ENCODE measurements at places on chromosomes 7 and 10.

DNA sequence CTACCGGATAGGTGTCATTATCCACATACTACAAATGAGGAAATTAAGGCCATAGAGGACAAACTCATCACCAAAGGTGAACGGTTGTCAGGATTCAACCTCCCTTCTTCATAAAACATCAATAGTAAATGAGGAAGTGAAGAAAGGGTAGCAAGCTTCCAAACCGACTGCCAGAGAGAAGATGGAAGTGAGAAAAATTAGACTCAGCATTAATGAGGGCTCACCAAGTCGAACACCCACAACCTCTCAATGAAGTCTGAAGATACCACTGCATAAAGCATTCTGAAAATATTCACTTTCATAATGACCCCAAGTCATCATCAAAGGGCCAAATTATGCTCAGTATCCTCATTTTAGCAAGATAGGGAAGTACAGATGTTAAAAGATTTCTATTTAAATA lies 29.6 kb downstream of the ABCB4 start:
- no peak for DNase-seq

DNA sequence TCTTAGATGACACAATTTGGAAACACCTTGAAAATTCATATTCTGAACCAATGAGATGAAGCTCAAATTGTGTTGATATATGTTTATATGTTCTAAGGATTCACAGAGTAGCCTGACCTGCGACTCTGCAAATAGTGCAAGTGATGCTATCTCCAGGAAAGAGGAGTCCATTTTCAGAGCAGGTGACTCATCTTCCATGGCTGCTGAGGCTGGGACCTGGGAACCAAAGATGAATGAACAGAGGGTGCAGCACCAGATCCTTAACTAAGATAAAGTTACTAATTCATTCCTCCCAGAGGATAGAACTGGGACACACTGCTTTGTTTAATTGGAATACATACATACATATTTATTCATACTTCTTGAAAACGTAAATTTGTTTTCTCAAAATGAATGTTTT lies 240.6 kb upstream of the SEMA3C start:
- DNase-seq: no peak

- no peak for DNase-seq
Measured at GRCh38 chr10:50470798-50471582, 152.8 kb downstream of the SGMS1 start.

- peak; percentile 50 for DNase-seq
Measured at GRCh38 chr10:2619472-2619871, 447.9 kb upstream of the PFKP start.

GRCh38 chr7:151398446-151399304 lies 11.2 kb downstream of the WDR86 start:
- DNase-seq: no peak

- peak; percentile 95 for DNase-seq
Measured at GRCh38 chr10:23438547-23439451, at the start of gene OTUD1. OTUD1 (plus strand) TSS chr10:23439075; CDS start chr10:23439458, 383 bp downstream.

GRCh38 chr10:15744217-15744865 lies 24.6 kb upstream of the ITGA8 start:
- DNase-seq: no peak

- DNase-seq: no peak
Measured at GRCh38 chr10:100469756-100470155, 6.9 kb downstream of the WNT8B start.

- DNase-seq: no peak
Measured at GRCh38 chr7:19619122-19619521, 89.7 kb downstream of the POLR1F start.

- DNase-seq: no peak
Measured at GRCh38 chr7:85019778-85020177, 167.1 kb downstream of the SEMA3D start.

GRCh38 chr7:41788556-41788955 lies 85.7 kb upstream of the INHBA start:
- DNase-seq: no peak

DNA sequence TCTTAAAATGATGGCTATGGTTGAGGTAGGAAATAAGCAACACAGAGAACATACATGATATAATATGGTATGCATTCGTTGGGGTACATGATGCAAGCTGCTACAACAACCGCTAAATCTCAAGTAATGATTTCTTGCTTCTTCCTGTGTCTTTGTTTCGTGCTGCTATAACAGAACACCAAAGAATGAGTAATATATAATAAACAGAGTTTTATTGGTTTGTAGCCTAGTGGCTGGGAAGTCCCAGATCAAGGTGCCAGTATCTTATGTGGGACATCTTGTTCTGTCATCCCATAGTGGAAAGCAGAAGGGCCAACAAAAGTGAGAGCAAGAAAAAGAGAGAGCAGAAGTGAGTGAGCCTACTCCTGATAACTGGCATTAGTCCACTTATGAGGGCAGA lies 689.7 kb downstream of the SUGCT start:
- no peak for DNase-seq

DNA sequence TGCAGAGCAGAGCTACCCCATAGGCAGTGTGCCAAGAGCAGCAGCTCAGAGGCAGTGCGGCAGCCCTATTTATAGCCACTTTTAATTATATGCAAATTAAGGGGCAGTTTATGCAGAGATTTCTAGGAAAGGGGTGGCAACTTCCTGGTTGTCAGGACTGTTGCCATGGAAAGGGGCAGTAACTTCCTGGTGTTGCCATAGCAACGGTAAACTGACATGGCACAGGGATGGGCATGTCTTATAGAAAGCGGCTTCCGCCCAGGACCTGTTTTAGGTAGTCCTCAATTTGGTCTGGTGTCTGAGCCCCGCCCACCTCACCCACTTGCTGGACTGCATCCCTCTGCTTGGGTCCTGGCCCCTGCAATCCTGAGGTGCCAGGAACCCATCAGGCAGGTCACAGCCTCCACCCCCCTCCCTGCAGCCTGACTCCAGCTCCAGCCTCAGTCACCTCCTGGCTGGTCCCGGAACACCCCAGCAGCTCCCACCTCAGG lies 115.8 kb downstream of the TMEM130 start:
- no peak for DNase-seq

DNA sequence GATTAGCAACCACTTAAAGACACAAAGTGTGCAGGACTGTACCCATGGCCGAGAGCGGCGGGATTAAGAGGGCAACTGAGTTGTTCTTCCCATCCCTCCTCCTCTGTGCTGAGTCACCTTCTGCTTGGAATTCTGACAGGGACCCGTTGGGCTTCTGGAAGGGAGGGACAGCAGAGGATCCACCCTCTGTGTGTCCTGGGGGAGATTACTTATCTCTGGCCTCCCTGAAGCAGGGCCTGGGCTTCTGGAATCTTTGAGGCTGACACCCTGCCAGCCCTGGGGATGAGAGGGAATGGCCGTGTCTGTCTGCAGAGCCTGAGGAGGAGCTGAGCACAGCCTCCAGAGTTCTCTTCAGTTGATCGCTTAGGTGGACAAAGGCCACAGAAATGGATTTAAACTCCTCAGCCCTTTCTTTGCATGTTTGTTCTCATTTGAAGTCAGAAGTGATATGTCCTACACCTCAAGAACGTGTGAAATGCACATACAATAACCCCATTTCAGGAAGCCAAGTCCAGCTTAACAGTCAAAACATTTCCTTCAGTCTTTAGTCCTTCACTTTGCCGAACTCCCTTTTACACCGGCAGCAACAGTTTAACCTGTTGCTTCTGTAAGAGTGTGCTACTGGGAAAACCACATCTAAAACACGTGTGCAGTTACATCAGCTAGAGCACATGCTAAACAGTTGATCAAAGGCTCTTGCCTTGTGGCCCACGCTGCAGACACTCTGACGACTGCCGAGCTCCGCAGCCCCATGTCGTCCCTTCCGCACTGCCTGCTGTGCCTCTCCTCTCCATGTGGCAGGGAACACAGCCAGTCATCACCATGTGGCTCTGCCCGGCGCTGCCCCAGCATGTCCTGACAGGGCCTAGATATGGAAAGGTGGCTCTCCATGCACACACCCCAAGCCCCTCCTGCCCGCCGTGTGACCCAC lies 55.7 kb downstream of the IKZF1 start:
- DNase-seq: no peak

- DNase-seq: no peak
Measured at GRCh38 chr7:119571666-119572065, 701.3 kb upstream of the KCND2 start.

- DNase-seq: no peak
Measured at GRCh38 chr7:82676777-82677463, 233.3 kb upstream of the CACNA2D1 start.

DNA sequence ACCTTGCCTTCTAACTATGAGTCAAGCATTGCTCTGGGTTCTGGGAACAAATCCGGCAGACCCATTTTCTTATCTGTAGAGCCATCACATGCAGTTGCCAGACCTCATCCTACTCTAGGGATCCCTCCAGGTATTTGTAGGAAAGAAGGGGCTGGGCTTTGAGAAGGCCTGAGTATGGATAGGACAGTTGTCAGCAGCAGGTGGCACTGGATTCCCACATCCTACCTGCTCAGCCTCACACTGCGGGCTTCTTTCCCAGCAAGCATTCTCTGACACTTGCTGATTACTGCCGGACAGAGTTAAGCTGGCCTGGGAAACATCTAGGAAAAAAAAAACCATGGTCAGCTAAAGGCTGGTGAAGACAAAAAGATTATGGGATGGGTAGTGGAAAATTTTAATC lies 224.1 kb downstream of the CCSER2 start:
- DNase-seq: no peak

DNA sequence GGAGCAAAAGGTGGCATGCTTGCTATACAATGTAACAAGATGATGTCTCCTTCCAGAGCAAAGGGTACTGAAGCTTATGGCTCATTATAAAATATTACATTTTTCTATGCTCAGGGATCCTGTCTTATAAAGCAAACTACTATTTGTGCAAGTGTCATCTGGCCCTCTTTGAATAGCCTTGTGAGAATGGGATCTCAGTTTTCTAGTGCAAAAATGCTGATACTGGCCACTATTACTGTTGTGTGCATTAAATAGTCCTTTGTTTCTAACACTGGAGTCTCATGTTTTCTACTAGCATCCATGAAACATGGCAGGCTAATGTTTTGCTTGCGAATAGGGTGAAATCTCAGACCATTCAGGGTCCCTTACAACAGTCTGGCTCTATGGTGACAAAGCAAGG lies 823.0 kb downstream of the REEP3 start:
- no peak for DNase-seq

- DNase-seq: no peak
Measured at GRCh38 chr10:125868372-125868975, 12.6 kb downstream of the DHX32 start.

DNA sequence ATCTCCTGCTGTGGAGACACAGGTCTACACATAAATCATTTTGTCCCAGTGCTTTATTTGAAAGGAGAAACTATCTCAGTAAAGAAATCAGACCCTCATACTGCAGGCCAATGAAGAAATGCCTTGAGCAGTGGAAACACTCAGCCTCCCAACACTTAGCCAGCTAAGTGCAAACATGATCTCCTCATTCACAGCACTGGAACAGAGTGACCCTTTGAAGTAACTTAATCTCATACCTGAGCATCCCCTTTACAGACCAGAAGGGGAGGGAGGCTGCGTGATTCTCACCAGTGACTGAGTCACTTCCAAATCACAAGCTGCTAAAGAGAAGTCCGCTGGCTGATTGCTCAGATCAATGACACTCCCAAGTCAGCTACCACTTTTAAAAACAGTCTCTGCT lies 4.5 kb downstream of the CHST15 start:
- DNase-seq: no peak

DNA sequence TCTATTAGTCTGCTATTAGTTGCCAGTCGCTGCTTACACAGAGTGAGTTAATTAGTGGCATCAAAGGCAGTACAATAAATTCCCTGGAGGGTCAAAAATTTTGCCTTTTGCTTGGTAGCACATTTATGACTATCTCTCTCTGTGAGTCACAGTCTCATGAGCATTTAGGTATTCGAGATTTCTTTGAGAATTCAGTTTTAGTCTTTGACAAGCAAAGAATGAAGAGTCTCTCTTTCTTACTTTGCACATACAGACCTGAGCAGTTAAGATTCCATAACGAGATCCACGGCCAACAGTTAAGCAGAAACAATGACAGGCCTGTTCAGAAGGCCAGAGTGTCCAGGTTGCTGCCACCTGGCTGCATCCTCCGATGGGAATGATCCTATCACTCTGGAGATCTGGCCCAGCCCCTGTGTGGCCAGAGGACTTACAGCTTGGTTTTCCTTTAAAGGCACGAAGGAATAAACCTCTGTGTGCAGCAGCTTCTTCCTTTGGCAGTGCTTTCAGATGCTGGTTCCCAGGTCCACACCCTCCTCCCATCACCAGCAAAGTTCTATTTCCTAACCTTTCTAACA lies 80.6 kb downstream of the GLI3 start:
- DNase-seq: no peak

GRCh38 chr7:132489776-132490237 lies 86.5 kb downstream of the PLXNA4 start:
- DNase-seq: no peak

- no peak for DNase-seq
Measured at GRCh38 chr7:155489862-155490696, 32.1 kb downstream of the EN2 start.

DNA sequence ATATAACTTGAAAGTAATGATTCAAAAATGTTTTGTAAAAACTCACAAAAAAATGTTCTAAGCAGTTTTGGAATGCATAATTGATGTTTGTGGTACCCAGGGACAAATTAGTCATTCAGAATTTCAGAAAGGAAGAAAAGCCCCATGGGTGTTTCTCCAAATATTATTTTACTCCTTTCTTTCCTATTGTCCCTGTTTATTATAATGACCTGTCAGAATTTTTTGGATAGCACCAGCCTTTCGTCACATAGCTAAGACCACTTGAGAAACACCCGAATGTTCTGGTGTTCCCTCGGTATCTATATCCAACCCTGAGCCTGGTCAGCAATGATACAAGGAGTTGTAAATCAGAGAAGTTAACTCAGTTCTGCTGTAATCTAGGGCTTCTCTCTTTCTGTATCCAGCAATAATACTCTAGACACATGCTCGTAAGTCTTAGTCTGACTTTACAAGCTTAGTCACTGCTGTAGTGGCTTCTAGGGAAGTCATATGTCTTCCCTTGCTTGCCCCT lies 64.8 kb upstream of the MEOX2 start:
- no peak for DNase-seq

DNA sequence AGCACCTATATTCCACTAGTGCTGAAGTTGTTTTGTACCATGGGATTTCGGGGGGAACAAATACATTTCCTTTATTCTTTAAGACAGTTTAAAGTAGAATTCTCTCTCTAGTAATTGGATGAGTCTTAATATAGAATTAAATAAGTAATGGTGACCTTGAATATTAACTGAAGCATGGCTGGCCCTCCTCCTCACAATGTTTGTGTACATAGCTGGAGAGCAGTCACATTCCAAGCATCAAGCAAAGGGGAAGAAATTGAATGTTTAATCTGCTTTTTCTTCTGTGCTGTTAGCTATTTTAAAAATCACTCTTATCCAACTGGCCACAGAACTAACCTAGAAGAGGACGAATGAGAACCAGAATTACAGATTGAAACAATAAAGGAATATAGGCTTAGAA lies 906.9 kb downstream of the CCSER2 start:
- no peak for DNase-seq

DNA sequence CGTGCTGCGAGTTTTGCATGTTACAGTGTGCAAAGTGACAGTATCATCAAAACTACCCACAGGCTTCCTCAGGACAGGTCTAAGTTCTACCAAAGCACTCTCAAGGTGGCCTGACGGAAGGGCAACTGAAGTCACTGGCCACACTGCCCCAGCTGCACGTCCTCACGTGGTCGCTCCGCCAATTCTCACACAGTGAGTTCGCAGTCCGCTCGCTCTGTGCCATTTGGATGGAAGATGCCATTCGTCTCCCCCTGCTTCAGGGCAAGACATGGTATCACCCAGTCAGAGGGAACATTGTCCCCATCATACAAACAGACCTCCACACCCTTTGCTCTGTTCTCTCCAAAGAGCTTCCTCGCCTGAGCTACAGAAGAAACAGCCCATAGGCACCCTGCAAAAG lies 109.6 kb upstream of the COBL start:
- DNase-seq: no peak

- DNase-seq: no peak
Measured at GRCh38 chr10:72090326-72090725, 2.0 kb upstream of the SPOCK2 start.
